ENCODE measurements at places on chromosomes 4 and X.
A peak's percentile ranks its signal among the peaks of the same experiment; 100 is the strongest.

DNA sequence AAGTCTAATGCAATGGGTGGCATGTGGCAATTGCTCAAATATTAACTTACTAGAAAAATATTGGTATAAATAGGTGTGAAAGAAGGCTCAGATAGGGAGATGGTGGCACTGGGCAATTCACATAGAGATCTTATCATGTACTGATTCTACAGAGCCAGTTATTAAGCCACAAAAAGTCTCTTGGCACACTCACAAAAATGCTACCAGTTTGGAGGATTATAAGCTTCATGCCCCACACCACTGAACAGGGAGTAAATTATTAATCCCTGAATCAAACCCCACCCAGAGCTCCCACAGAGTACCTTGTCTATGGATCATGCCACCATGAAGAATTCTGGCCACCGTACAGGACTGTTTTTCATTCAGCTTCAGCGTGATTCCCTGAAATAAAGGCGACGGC, 13.8 kb downstream of the MPP1 start:
- H3K4me3 ChIP-seq, result no peak overlapping the region
- no peak overlapping the region for H3K27ac ChIP-seq
- no peaks in the 10 kb centered on the region for H3K27me3 ChIP-seq
- H3K4me1 ChIP-seq, result peaks cover 2% of the 10 kb centered on the region
- no peak for ATAC-seq

- no peak overlapping the region for H3K27ac ChIP-seq
- H3K27me3 ChIP-seq, result no peaks in the 10 kb centered on the region
- no peak for ATAC-seq
- H3K4me3 ChIP-seq, result no peak overlapping the region
These were observed 1575.8 kb upstream of the PABPC4L start for GRCh38 chr4:135777361-135777760.

DNA sequence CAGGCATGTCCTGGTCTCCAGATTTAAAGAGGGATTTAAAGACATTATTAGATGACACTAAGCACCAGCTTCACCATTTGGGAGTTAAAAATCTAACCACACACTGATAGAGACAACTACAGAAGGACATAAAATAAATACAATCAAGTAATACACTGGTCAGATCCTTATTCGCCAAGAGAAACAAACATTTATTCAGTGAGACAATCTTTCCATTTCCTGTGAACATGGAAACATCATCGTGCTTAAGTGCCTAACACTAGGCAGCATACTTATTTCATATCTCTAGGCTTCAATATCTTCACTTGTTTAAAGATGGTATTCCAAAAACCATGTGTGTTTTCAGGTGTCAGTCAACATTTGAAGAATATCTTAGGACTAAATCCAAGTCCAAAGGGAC, 103.6 kb downstream of the AREG start:
- no peak overlapping the region for H3K4me3 ChIP-seq
- no peak for ATAC-seq
- no peak overlapping the region for H3K27ac ChIP-seq
- H3K36me3 ChIP-seq, result no peaks in the 10 kb centered on the region
- H3K4me1 ChIP-seq, result no peaks in the 10 kb centered on the region
- H3K27me3 ChIP-seq, result no peaks in the 10 kb centered on the region

- peaks cover 27% of the 10 kb centered on the region for H3K36me3 ChIP-seq
- H3K4me1 ChIP-seq, result peaks cover 23% of the 10 kb centered on the region
- no peaks in the 10 kb centered on the region for H3K27me3 ChIP-seq
- H3K27ac ChIP-seq, result no peak overlapping the region
- no peak for ATAC-seq
These were observed 287.0 kb downstream of the ARHGAP24 start for GRCh38 chr4:85761803-85762528.

- no peaks in the 10 kb centered on the region for H3K36me3 ChIP-seq
- H3K27ac ChIP-seq, result peak overlapping the region; percentile 96
- no peak for ATAC-seq
- H3K4me1 ChIP-seq, result peaks cover 18% of the 10 kb centered on the region
- H3K4me3 ChIP-seq, result peak overlapping the region; percentile 97
These were observed 1.6 kb downstream of the RP2 start for GRCh38 chrX:46838486-46838870.

- no peak for ATAC-seq
- H3K36me3 ChIP-seq, result no peaks in the 10 kb centered on the region
- H3K4me1 ChIP-seq, result peaks cover 7% of the 10 kb centered on the region
- no peak overlapping the region for H3K27ac ChIP-seq
- no peaks in the 10 kb centered on the region for H3K27me3 ChIP-seq
- H3K4me3 ChIP-seq, result no peak overlapping the region
These were observed 18.5 kb downstream of the PDK3 start for GRCh38 chrX:24483596-24483995.

DNA sequence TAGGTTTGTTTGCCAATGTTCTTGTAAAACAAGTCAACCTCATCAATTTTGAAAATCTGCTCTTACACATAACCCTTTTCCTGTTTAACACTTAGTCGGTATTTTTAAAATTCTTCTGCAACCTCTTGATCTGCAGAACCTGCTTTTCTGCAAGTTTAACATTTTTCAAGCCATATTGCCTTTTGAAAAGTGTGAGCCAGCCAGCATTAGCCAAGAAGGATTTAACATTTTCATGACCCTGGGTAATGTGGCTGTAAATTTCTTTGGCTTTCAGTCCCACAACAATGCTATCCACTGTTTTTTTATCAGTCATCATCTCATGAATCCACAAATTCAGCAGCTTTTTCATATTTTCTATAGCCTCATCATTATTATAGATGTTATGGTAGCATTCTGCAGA, 956.5 kb downstream of the FAT4 start:
- no peaks in the 10 kb centered on the region for H3K36me3 ChIP-seq
- no peak overlapping the region for H3K27ac ChIP-seq
- no peaks in the 10 kb centered on the region for H3K27me3 ChIP-seq
- ATAC-seq, result no peak
- no peaks in the 10 kb centered on the region for H3K4me1 ChIP-seq
- H3K4me3 ChIP-seq, result no peak overlapping the region

DNA sequence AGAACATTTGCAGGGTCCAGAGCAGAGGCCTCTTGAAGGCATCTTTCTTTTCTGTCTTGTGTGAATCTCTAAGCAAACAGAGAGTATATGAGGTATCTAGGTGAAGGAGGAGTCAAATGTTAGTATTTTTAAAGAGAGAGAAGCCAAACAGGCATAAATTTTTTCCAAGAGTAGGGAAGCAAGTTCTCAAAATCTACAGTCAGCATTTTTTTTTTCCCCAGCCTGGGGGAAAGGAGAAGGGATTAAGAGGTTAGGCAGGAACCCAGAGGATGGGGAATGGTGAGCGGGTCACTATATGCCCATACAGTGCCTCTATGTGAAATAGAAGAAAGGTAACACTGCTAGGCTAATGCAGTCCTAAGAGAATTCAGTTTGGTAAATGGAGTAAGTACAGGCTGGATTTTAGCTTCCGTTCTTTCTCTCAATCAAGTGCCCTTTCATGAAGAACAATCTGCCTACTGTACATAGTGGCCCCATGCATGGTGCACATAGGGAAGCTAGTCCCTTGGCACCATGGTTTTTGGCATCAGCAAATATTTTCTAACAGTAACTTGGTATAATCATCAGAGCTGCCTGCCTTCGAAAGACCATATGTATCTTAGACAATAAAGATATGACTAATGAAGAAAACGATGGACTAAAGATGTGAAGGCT, 163.1 kb upstream of the MAB21L2 start:
- peaks cover 19% of the 10 kb centered on the region for H3K36me3 ChIP-seq
- no peaks in the 10 kb centered on the region for H3K4me1 ChIP-seq
- ATAC-seq, result no peak
- no peak overlapping the region for H3K4me3 ChIP-seq

GRCh38 chrX:12986886-12987285, 12.0 kb downstream of the TMSB4X start:
- H3K4me1 ChIP-seq, result peaks cover 44% of the 10 kb centered on the region
- H3K4me3 ChIP-seq, result no peak overlapping the region
- no peak for ATAC-seq
- H3K27me3 ChIP-seq, result no peaks in the 10 kb centered on the region

DNA sequence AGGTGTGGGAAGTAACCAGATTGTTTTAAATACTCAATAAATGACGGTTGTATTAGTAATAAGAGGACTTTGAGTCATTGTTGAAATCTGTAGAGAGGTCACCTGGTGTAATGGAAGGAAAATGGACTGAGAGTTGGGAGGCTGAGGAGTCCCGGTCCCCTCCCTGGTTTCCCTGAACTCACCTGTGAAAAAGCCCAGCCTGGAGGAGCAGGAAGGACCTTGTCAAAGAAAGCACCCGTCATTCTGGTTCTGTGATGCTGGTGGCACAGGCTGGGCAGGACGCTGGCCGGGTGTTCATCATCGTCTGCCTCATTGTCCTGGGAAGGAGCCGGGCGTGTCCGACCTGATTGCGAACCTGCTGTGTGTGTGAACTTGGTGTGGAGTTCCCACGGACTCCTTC, 70.8 kb downstream of the SORCS2 start:
- H3K27me3 ChIP-seq, result peaks cover 53% of the 10 kb centered on the region
- H3K27ac ChIP-seq, result no peak overlapping the region
- no peaks in the 10 kb centered on the region for H3K36me3 ChIP-seq
- H3K4me1 ChIP-seq, result no peaks in the 10 kb centered on the region

GRCh38 chr4:84957514-84958420, 8.7 kb downstream of the WDFY3 start:
- no peak for ATAC-seq
- no peaks in the 10 kb centered on the region for H3K4me1 ChIP-seq
- H3K27ac ChIP-seq, result no peak overlapping the region

- H3K4me3 ChIP-seq, result no peak overlapping the region
- ATAC-seq, result no peak
- H3K36me3 ChIP-seq, result no peaks in the 10 kb centered on the region
- no peaks in the 10 kb centered on the region for H3K4me1 ChIP-seq
- no peaks in the 10 kb centered on the region for H3K27me3 ChIP-seq
These were observed 54.7 kb upstream of the ZXDA start for GRCh38 chrX:57964975-57965374.

DNA sequence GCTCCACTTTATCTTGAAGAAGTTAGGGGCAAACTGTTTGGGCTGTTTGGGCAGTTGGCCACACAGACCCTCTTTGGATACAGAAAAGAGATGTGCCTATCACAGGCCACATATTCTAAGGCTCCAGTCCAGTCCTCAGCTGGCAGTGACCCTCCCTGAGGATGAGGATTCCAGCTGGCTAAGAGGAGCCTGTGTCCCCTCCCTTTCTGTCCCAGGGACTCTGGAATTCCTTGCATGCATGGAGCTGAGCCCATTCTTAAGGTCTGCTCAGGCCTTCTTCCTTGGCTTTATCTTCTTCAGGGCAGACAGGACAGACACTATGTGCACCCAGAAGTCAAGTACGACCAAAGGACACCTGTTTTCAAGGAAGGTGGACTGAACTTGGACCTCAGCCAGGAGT, 23.8 kb upstream of the GK2 start:
- H3K27ac ChIP-seq, result no peak overlapping the region
- ATAC-seq, result no peak
- no peaks in the 10 kb centered on the region for H3K4me1 ChIP-seq
- H3K27me3 ChIP-seq, result no peaks in the 10 kb centered on the region
- H3K4me3 ChIP-seq, result no peak overlapping the region
- H3K36me3 ChIP-seq, result no peaks in the 10 kb centered on the region

- no peak for ATAC-seq
- H3K27ac ChIP-seq, result no peak overlapping the region
- H3K4me1 ChIP-seq, result no peaks in the 10 kb centered on the region
- no peaks in the 10 kb centered on the region for H3K36me3 ChIP-seq
These were observed 30.7 kb upstream of the CBR4 start for GRCh38 chr4:169040559-169041261.

GRCh38 chr4:63580796-63581475, 828.3 kb downstream of the TECRL start:
- H3K4me3 ChIP-seq, result no peak overlapping the region
- no peaks in the 10 kb centered on the region for H3K4me1 ChIP-seq
- H3K27me3 ChIP-seq, result no peaks in the 10 kb centered on the region
- no peaks in the 10 kb centered on the region for H3K36me3 ChIP-seq
- no peak overlapping the region for H3K27ac ChIP-seq

DNA sequence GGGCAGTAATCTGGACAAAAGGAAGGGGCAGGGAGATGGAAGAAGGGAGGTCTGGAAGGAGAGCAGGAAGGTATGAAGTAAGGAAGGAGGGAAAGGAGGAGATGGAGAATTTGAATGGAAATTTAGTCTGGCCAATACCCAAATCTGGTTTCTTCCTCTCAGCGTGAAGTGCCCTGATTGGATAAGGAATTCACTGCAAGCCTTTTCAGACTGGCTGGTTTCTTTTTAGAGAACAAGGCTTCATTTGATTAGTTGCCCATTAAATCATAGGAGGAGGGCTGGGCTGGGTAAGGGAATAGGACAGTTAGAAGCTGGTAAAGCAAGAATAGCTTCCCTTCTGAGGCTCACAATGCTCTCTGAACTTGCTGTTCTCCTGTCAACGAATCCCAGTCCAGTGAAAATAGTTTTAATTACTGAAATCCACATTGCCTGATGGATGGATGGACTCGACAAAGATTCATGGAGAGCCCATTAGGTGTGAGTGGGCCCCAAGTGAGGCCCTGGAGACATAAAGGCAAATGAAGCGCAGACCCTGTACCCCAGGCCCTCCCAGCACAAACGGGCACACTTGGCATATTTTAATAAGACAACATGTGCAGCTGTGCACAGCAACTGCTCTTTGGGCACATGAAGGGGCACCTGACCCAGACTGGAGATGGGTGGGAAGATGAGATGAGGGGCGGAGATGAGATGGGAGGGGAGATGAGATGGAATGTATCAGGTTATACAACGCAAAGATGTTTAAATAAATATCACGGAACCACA, 347.1 kb upstream of the GATB start:
- no peak overlapping the region for H3K4me3 ChIP-seq
- ATAC-seq, result no peak
- H3K36me3 ChIP-seq, result no peaks in the 10 kb centered on the region
- no peak overlapping the region for H3K27ac ChIP-seq
- peaks cover 54% of the 10 kb centered on the region for H3K27me3 ChIP-seq
- H3K4me1 ChIP-seq, result no peaks in the 10 kb centered on the region

- no peak for ATAC-seq
- no peaks in the 10 kb centered on the region for H3K27me3 ChIP-seq
- H3K36me3 ChIP-seq, result peaks cover 31% of the 10 kb centered on the region
- H3K4me1 ChIP-seq, result peaks cover 19% of the 10 kb centered on the region
These were observed 4.1 kb downstream of the MSANTD1 start for GRCh38 chr4:3252831-3253641.

DNA sequence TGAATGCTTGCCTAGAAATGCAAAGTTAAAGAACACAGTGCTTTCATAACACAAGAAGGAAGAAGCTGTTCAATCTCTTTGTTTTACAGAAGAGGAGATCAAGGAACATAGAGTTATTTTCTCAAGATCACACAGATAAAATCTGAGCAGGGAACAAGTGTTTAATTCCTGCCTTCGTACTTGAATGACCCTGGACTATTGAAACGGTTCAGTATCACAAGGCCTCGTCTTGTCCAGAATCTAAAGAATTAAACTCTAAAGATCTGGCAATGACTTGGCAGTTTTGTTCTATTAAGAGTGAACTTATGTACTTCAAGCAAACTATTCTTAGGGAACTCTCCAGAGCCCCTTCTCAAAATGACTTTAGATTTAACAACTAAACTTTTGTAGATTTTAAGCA, 97.7 kb downstream of the ANXA5 start:
- H3K36me3 ChIP-seq, result no peaks in the 10 kb centered on the region
- peaks cover 8% of the 10 kb centered on the region for H3K27me3 ChIP-seq
- no peak overlapping the region for H3K27ac ChIP-seq
- H3K4me1 ChIP-seq, result no peaks in the 10 kb centered on the region
